Adipose tissue (tissue), 3 donors: ENCODE measurements at places on chromosomes 2 and 18. TPM values are rescaled to one million over a fixed set of nuclear protein-coding genes. Genes with fewer than 3 reads are reported as not detected.

Gene TCF23
- polyA plus RNA-seq: 0.22 TPM

Gene UXS1
- 10.0 TPM for polyA plus RNA-seq

Gene SOCS6
- polyA plus RNA-seq: 4.0 TPM

Gene EN1
- polyA plus RNA-seq: 0.05 TPM

Gene OXER1
- 1.5 TPM for polyA plus RNA-seq

Gene CNRIP1
- 62.2 TPM for polyA plus RNA-seq

Gene RUFY4
- polyA plus RNA-seq: 0.40 TPM

Gene ANTXR1
- polyA plus RNA-seq: 41.6 TPM
